A172 (cell line): ENCODE measurements at places on chromosomes 5 and 9. TPM values are rescaled to one million over a fixed set of nuclear protein-coding genes. Genes with fewer than 3 reads are reported as not detected.

DNA sequence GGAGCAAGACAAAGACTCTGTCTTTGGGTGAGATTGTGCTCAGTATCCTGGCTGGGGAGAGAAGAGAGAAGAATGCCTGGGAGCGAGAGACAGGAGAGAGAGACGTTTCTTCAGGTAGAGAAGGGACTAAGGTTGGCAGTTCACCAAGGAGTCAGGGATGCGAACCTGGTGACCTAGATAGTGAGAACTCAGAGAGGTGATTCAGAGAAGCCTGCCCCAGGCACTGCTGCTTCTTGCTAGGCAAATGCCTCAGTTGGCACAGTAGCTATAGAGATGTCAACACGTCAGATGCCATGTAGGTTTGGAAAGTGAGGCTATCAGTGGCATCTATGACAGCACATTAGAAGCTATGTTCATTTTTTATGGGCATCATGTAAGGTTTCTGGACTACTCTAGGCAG is 231.6 kb upstream of the VLDLR start:
- no peak for DNase-seq

DNA sequence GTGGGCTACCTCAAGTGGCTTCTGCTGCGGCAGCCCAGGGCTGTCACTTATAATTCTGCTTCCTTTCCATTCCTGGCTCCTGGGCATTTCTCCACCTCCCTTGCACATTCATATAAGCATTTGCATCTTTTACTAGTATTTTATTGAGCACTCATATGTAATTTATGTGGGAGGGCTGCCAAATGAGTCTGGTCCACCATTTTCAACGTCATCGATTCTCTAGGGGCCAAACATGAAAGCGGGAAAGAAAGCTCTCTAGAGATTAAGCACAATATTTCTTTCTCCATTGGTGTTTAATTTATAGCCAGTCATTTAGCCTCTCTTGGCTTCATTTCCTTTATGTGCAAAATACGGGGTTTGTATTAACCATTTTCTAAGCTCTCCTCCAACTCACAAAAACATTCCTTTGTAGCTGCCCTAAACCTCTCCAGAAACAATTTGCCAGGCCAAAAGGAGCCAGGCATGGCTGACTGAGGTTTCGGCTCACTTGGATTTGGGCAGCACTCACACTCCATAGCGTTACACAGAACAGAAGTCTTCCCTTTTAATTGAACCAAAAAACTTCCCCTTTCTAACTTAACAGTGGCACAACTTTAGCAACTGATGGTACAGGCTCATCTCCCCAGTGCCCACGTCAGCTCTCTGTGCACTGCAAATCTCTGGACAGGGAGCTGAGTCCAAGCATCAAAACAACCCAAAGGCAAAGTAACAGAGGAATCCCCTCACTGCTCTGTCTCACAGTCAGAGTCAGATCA is 183.5 kb downstream of the ROR2 start:
- DNase-seq: no peak

DNA sequence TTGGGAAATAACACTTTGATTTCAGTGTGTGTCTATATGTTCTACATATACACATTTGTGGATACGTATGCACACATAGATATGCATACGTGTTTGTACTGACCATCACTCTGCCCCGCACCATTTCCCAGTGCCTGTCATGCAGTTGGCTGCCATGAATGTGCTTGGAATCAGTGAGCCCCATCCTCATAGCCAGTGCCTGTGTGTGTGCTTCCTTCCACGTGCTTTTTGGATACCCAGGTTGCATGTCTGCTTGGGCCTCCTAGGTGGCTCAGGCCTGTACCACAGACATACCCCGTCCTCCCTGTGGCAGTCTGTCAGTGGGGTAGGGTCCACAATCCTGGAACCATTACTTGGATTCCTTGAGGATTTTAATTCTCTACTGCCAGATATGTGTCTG is 243.6 kb downstream of the FANCC start:
- no peak for DNase-seq

Gene SNCAIP
- total RNA-seq: 3.2 and 4.7 TPM in 2 replicates

Gene TTC23L
- total RNA-seq: not detected in 2 replicates

DNA sequence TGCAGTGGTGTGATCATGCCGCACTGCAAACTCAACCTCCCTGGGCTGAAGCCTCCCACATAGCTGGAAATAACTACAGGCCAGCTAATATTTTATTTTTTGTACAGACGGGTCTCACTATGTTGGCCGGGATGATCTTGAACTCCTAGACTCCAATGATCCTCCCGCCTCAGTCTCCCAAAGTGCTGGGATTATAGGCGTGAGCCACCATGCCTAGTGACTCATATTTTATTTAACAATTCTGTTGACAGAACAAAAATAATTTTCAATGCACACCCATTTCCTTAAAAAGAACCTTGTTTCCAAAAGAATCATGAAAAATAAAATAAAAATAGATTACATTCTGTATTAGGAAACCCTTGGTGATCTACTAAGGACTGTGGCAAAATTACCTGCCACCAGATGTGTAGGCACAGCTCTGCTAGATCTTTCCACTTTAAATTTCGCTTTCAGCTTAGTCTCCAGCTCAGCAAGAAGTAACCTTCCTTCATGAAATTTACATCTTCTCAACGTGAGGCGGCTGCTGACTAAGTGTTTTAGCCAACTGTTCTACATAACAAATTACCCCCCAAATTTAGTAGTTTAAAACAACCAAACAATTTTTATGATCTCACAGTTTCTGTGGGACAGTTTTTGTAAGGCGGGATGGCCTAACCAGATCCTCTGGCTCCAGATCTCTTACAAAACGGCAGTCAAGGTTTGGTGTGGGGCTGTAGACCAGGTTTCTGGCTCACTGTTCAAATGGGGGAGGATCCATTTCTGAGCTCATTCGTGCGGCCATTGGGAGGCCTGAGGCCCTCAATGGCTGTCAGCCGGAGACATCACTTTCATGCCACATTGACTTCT is 32.6 kb upstream of the GOLPH3 start:
- no peak for DNase-seq
